ENCODE measurements at places on chromosomes 2 and 18.

DNA sequence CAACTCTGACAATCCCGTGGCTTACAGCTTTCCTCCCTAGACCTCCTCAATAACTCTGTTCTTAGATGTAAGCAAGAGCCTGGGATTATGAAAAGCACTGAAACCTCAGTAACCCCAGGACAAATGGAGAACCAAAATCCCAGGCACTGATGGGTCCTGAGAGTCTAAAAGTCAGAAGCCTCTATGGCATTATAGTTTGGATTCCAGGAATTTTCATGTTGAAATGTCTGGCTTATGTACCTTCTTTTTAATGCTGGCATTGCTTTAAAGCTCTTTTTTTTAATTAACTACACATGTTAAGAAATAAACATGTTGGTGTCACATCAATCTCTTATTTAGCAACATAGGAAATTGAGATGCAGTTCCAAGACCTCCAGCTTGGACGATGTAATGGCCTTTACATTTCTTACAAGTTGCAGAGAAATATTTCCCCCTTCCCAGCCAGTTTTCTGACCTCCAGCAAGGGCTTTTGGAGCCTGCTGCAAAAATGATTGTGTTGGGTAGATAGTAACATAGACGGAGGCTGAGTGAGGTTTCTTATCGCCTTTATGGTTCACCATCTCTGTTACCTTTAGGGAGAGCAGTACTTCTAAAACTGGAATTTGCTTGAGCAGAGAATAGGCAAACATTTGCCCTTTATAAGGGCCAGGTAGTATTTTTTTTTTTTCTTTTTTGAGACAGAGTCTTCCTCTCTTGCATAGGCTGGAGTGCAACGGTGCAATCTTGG is 84.8 kb upstream of the RASGRP3 start:
- DNase-seq: no peak

GRCh38 chr2:55865096-55865835 is 58.3 kb downstream of the EFEMP1 start:
- no peak for DNase-seq

DNA sequence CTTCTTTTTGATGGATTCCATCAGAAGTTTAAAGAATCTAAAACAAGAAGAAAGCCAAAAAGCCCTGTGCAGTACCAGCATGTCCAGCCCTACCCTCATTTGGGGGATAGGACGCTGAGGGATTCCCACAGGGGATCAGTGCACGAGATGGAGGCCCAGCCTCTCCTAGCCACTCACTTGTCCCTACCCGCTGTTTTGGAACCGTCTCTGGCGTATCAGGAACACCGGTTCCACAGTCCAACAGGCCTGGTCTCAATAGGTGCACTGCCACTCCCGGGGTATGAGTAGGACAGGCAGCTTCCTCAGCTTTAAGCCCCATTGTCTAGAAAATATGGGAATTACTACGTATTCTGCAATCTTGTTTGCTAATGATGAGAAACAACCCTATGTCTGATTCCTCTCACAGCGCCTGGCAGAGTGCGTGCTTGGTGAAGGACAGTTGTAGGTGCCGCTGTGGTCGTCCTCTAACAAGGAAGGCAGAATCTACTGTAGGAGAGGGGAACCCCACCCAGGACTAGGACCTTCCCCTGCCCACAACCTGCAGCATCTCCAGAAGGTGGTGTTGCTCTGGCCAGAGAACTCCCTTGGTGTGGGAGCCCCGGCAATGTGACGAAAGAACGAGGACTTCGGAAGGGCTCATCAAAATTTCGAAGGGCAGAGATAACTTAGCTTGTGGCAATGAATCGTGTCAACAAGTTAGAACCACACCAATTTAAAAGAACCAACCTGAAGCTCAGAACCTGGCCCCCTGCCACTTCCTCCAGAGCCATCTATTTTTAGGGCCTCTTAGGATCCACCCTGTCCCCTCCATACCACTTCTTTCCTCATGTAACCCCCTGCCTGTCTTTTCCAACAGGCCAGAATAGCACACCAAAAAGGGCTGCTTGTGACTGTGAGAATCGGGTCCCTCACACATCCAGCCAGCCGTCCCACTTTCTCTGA is 71.7 kb downstream of the POLR1A start:
- DNase-seq: no peak

GRCh38 chr2:222504719-222505118 is 80.4 kb downstream of the SGPP2 start:
- no peak for DNase-seq

DNA sequence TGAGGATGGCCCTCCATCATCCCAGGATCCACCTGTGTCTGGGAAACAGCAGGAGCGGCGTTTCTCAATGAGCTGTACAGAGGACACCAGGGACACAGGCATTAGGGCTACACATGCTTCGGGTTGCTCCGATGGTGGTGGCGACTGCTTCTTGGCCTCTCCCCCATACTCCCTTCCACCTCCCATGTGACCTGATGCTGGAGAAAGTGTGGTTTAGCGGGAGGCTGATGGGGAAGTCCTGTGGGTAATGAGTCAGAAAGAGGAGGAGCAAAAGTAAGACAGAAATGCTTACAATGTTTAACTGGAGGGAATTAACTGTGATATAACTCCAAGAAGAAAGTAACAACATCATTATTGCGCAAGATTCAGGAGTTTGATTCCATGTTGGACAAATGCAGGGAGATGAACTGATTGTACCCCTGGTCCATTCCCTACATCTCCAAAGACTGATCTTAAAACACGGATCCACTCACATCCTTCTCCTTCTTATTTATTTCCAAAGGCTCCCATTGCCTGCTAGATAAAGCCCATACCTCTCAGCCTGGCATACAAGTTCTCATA is 186.6 kb downstream of the NRP2 start:
- DNase-seq: no peak

DNA sequence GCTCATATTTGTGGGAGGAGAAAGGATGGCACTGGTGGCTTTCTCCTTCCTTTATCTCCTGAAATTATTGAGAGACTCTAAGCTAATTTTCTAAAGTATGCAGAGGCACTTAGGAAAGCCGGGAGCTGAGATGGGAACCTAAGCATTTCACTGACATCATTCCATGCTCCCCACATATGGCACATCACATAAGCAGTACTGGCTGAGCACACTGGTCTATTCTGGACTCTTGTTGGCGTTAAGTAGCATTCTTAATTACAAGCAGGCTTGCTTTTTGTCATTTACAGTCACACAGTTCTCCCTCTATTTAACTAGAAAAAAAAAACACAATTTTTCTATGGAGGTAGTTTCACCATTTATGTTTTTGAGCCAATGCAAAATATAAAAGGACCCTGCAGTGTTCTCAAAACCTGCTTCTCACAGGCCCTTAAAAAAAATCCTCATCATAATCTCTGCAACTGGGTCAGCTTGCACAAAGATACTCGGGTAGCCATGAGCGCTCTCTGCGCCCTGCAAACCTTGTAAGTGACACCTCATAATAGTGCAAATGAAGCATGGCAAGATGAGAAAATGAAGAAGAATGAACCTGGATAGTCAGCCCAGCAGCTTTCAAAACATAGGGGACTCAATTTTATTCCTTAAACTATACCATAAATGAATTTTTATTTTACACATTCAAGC is 688.6 kb downstream of the NRXN1 start:
- no peak for DNase-seq

GRCh38 chr18:67938660-67939059 is 422.1 kb upstream of the DSEL start:
- DNase-seq: no peak

DNA sequence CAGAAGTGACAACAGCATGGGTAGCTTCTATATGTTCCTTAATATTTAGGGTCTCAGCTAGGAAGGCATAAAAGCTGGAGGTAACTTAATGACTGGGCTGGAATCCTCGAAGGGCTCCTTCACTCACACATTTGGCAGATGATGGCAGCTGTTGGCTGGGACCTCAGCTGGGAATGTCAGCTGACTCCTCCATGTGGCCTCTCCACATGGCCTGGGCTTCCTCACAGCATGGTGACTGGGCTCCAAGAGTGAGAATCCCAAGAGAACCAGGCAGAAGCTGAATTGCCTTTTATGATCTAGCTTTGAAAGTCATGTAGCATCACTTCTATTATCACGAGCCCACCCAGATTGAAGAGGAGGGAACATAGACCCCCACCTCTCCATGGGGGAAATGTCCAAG is 54.9 kb downstream of the TET3 start:
- no peak for DNase-seq

DNA sequence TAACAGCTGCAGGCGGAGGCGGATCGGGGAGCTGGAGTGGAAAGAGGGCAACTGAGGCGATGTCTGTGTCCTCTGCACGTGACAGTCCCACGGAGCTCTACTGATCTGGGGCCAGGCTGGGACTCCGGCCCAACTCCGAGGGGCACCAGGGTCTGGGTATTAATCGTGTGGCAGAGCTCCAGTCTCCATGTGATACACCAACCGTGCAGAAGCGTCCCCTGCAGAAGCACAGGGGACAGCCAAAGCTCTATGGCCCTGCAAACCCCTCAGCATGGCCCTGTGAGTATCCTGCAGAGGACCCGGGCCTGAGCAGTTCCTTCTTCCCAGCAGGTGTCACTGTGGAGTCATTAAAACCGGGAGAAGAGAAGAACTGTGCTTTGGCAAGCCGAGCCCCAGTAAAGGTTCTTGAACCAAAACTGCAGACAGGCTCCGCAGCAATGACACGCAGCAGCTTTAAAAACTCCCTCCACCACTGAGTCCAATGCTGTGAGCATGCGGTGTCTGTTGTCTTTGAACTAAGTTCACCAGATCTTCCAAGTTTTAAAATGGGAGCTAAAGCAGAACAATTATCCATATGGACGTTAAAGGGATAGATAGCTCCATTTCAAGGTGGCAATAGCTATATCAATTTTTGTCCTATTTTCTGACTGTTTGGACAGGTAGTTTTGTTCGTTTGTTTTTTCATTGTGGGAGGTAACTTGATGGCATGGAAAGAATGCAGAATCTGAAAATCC is 79.4 kb downstream of the TMEM182 start:
- DNase-seq: no peak

- DNase-seq: no peak
These were observed 39.0 kb downstream of the B4GALT6 start for GRCh38 chr18:31645411-31645810.

All from stimulated activated CD4-positive, alpha-beta T cell treated with anti-CD3 and anti-CD28 coated beads, Interleukin-1b, Interleukin-23, amount 100 ng/mL, for 1 hour (primary cell).